Astrocyte (in vitro differentiated cells and primary cell): ENCODE measurements at places on chromosomes 16 and 17. TPM values are rescaled to one million over a fixed set of nuclear protein-coding genes. Genes with fewer than 3 reads are reported as not detected.
A peak's percentile ranks its signal among the peaks of the same experiment; 100 is the strongest.

DNA sequence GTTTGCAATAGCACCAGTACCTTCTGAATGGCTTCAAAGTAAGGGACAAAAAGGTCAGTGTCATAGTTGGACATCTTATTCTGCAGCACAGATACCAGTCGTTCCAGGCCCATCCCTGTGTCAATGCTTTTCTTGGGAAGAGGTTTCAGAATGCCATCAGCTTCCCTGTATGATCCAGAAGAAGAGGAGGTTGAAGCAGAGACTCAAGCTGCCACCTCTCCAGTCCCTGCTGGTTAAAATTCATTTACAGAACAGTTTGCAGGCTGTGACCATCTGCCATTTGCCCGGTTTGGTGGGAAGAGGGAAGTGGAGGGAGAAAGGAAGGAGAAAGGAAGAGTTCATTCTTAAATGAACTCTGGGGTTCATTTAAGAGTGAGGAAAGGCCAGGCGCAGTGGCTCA is 18.4 kb upstream of the EXOSC6 start:
- no peaks in the 10 kb centered on the region for H3K27me3 ChIP-seq
- H3K36me3 ChIP-seq: peaks cover 48% of the 10 kb centered on the region
- H3K4me3 ChIP-seq: no peak overlapping the region
- no peaks in the 10 kb centered on the region for H3K4me1 ChIP-seq

Gene C16orf92
- not detected in 2 replicates for total RNA-seq

- no peaks in the 10 kb centered on the region for H3K36me3 ChIP-seq
- peaks cover 8% of the 10 kb centered on the region for H3K4me1 ChIP-seq
- H3K27ac ChIP-seq: no peak overlapping the region
- DNase-seq: peak; percentile 90
- no peak overlapping the region for H3K4me3 ChIP-seq
These were observed 14.6 kb upstream of the CIITA start for GRCh38 chr16:10862438-10862837.

- H3K27ac ChIP-seq: no peak overlapping the region
- DNase-seq: no peak
- H3K36me3 ChIP-seq: peaks cover 2% of the 10 kb centered on the region
- H3K4me1 ChIP-seq: no peaks in the 10 kb centered on the region
These were observed 10.7 kb upstream of the CISD3 start for GRCh38 chr17:38719289-38719942.

Gene GEMIN4
- total RNA-seq: 17.3 and 18.4 TPM in 2 replicates

DNA sequence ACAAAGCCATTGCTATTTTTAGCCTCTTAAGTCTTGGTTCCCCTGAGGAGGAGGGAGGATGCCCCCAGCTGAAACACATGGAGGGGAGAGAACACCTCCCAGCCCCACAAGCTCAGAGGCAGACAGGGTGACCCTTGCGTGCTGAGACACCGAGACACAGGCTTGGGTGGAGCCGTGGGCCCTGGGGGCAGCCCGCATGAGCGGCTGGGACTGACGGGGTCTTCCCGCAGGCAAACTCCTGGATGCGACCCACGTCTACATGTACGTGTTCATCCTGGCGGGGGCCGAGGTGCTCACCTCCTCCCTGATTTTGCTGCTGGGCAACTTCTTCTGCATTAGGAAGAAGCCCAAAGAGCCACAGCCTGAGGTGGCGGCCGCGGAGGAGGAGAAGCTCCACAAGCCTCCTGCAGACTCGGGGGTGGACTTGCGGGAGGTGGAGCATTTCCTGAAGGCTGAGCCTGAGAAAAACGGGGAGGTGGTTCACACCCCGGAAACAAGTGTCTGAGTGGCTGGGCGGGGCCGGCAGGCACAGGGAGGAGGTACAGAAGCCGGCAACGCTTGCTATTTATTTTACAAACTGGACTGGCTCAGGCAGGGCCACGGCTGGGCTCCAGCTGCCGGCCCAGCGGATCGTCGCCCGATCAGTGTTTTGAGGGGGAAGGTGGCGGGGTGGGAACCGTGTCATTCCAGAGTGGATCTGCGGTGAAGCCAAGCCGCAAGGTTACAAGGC is 9.8 kb downstream of the SLC16A3 start:
- peak; percentile 80 for DNase-seq
- H3K27me3 ChIP-seq: no peaks in the 10 kb centered on the region
- H3K27ac ChIP-seq: peak overlapping the region; percentile 36
- H3K4me1 ChIP-seq: peaks cover 70% of the 10 kb centered on the region
- peaks cover 8% of the 10 kb centered on the region for H3K36me3 ChIP-seq
- no peak overlapping the region for H3K4me3 ChIP-seq

- H3K27ac ChIP-seq: no peak overlapping the region
- peaks cover 7% of the 10 kb centered on the region for H3K4me1 ChIP-seq
- no peak overlapping the region for H3K4me3 ChIP-seq
- no peaks in the 10 kb centered on the region for H3K27me3 ChIP-seq
- peaks cover 2% of the 10 kb centered on the region for H3K36me3 ChIP-seq
These were observed 84.2 kb downstream of the TMC6 start for GRCh38 chr17:78044280-78044835.

Gene ADAMTS18
- 0.17 and 2.5 TPM in 2 replicates for total RNA-seq

DNA sequence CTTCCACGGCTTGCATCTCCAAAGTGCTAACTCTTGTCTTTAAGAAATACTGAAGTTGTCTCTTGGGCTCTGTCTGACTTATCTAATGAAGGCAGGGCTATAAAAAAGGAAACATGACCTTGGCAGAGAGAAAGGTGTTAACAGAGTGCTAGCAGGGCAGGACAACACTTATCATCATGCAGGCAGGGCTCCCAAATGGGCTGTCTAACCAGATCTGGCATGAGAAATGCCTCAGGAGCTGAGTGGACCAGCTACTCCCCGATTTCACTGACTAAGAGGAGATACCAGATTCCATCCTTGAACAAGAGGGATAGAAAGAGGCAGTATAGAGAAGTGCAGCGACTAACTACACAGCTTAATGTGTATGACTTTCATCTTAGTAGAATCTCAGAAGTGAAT is 32.6 kb downstream of the PMP22 start:
- H3K36me3 ChIP-seq: peaks cover 12% of the 10 kb centered on the region
- H3K27me3 ChIP-seq: no peaks in the 10 kb centered on the region
- no peak overlapping the region for H3K27ac ChIP-seq
- peaks cover 6% of the 10 kb centered on the region for H3K4me1 ChIP-seq
- no peak for DNase-seq

- no peak overlapping the region for H3K27ac ChIP-seq
- peaks cover 43% of the 10 kb centered on the region for H3K27me3 ChIP-seq
- H3K4me3 ChIP-seq: no peak overlapping the region
- peaks cover 23% of the 10 kb centered on the region for H3K4me1 ChIP-seq
- H3K36me3 ChIP-seq: no peaks in the 10 kb centered on the region
- DNase-seq: no peak
These were observed 930 bp downstream of the SPNS2 start for GRCh38 chr17:4499431-4500190.

GRCh38 chr16:88599825-88600538 is 29.8 kb downstream of the ZC3H18 start:
- no peak overlapping the region for H3K4me3 ChIP-seq
- H3K4me1 ChIP-seq: no peaks in the 10 kb centered on the region
- H3K36me3 ChIP-seq: peaks cover 32% of the 10 kb centered on the region
- no peak for DNase-seq

Gene TMIGD1
- total RNA-seq: not detected in 2 replicates

- peak overlapping the region; percentile 92 for H3K27ac ChIP-seq
- H3K4me1 ChIP-seq: peaks cover 8% of the 10 kb centered on the region
- H3K36me3 ChIP-seq: no peaks in the 10 kb centered on the region
- peaks cover 8% of the 10 kb centered on the region for H3K27me3 ChIP-seq
These were observed 21.7 kb downstream of the NPTX1 start for GRCh38 chr17:80454557-80455335.

GRCh38 chr17:20825539-20825938 is 217.3 kb downstream of the USP22 start:
- no peak for DNase-seq
- H3K4me1 ChIP-seq: no peaks in the 10 kb centered on the region
- H3K27me3 ChIP-seq: no peaks in the 10 kb centered on the region
- no peak overlapping the region for H3K27ac ChIP-seq
- H3K4me3 ChIP-seq: no peak overlapping the region

GRCh38 chr17:54426296-54426886 is 474.3 kb upstream of the TOM1L1 start:
- H3K27ac ChIP-seq: no peak overlapping the region
- H3K4me1 ChIP-seq: no peaks in the 10 kb centered on the region
- no peaks in the 10 kb centered on the region for H3K36me3 ChIP-seq
- DNase-seq: no peak

DNA sequence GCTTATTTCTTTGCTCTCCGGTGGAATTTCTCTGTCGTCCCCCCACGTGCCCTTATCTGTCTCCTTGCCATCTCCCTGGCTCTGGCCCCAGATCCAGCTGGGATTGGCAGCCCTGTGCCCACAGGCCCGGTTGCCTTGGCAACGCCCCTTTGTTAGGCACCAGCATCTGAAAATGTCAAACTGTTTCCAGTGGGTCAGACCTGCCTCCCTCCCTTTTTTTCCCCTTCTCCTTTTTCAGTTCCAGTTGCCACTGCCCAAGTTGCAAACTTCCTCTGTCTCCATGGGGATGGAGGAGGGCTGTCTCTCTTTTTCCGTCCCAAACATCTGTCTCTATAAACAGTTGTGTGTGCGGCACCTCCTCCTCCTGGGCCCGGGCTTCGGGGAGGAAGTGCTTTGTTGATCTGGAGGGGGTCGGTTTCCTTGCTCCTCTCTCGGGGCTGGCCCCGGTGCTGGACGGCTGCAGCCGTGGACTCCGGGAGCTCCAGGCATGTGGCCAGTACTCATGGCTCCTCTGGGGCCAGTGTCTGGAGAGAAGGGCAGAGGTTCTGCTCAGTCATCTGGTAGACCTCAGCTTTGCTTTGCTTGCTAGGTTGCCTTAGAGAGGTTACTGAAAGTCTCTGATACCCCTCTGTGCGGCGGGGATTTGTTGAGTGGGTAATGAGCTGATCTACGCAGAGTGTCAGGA is 35.3 kb downstream of the SOCS3 start:
- peaks cover 30% of the 10 kb centered on the region for H3K4me1 ChIP-seq
- no peaks in the 10 kb centered on the region for H3K36me3 ChIP-seq
- peak; percentile 68 for DNase-seq

Gene SLC16A6
- total RNA-seq: 0.34 and 0.62 TPM in 2 replicates

Gene ITGAD
- not detected in 2 replicates for total RNA-seq

DNA sequence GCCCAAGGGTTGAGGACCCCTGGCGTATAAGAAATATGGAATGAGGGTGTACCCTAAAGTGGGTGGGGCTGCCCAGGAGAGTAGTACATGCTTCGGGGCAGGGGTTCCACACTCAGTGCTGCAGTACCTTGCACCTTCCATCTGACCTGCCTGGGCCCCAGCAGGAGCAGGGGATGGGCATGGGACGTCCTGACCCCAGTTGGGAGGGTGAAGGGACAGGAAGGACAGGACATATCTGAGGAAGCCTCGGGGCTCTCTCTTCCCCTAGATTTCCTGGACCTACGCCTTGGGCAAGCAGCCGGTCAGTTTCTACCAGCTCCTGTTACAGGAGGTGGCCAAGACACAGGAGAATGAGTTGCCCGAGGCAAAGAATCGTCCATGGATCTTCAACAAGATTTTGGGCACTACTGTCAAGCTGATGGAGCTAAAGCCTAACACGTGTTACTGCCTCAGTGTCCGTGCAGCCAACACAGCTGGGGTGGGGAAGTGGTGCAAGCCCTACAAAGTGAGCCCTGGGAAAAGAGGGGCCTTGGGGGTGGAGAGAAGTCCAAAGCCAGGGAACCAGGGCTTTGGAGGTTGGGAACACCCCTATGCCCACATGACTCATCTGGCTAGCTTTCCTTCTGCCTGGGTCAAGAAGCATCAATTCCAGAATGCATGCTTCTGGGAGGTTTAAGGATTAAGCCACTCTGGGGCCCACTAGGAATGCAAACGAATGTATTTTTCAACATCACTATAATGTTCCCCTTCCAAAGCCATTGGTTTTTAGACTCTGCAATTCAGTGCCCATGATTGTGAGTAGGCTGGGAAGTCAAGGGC is 7.9 kb downstream of the FNDC8 start:
- H3K4me3 ChIP-seq: no peak overlapping the region
- H3K27ac ChIP-seq: no peak overlapping the region
- H3K27me3 ChIP-seq: no peaks in the 10 kb centered on the region
- no peak for DNase-seq

Gene ABCA3
- total RNA-seq: 4.8 and 4.9 TPM in 2 replicates

GRCh38 chr17:8163978-8164814 is 1.4 kb upstream of the VAMP2 start:
- H3K4me1 ChIP-seq: peaks cover 35% of the 10 kb centered on the region
- H3K4me3 ChIP-seq: no peak overlapping the region
- H3K27ac ChIP-seq: peak overlapping the region; percentile 10
- DNase-seq: peak; percentile 25

Gene CHRNE
- total RNA-seq: 0.20 and 0.43 TPM in 2 replicates

- no peaks in the 10 kb centered on the region for H3K36me3 ChIP-seq
- H3K4me3 ChIP-seq: no peak overlapping the region
- H3K27me3 ChIP-seq: no peaks in the 10 kb centered on the region
- no peak overlapping the region for H3K27ac ChIP-seq
- DNase-seq: no peak
- H3K4me1 ChIP-seq: peaks cover 21% of the 10 kb centered on the region
These were observed 23.7 kb downstream of the SRL start for GRCh38 chr16:4218202-4218601.

- peak; percentile 29 for DNase-seq
- H3K27ac ChIP-seq: no peak overlapping the region
- H3K27me3 ChIP-seq: no peaks in the 10 kb centered on the region
- H3K4me1 ChIP-seq: peaks cover 29% of the 10 kb centered on the region
These were observed 1.3 kb downstream of the METRN start for GRCh38 chr16:716200-716568.

- peak overlapping the region; percentile 98 for H3K27ac ChIP-seq
- H3K27me3 ChIP-seq: no peaks in the 10 kb centered on the region
- no peaks in the 10 kb centered on the region for H3K36me3 ChIP-seq
- H3K4me3 ChIP-seq: peak overlapping the region; percentile 93
- H3K4me1 ChIP-seq: peaks cover 5% of the 10 kb centered on the region
- DNase-seq: no peak
These were observed 1.1 kb downstream of the KDM8 start for GRCh38 chr16:27204312-27204915.

DNA sequence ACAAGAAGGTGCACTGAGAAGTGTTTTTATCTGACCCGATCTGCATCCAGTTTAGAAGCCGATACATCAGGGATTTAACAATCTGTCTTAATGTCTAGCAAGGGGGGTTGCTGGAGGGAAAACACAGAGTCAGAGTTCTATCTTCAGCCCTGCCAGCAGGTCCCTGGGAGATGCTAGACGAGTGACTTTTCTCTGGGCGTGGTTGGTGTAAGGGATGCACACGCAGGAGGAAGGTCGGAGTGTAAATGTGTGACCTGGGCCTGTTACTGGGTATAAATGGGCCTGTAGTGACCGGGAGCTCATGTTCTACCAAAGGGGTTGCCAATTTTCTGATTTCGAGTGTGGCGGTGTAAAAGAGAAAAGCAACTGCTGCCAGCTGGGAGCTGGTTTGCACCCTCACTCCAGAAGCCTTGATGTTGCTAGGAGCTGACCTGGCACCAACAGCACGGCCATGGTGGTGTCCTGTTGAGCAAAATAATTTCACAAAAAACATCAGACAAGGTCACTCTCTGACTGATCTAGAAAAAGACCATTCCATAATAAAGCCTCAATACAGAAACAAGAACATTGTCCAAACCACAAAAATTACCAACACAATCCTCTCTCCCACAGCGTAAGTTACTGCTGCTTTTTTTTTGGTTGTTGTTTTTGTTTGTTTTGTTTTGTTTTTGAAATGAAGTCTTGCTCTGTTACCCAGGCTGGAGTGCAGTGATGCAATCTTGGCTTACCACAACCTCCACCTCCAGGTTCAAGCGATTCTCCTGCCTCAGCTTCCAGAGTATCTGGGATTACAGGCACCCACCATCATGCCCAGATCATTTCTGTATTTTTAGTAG is 1.3 kb upstream of the KCTD13 start:
- no peaks in the 10 kb centered on the region for H3K36me3 ChIP-seq
- peaks cover 17% of the 10 kb centered on the region for H3K4me1 ChIP-seq
- peak overlapping the region; percentile 69 for H3K4me3 ChIP-seq
- H3K27ac ChIP-seq: no peak overlapping the region
- DNase-seq: no peak
